Transverse colon (tissue), 4 donors: ENCODE measurements at places on chromosomes 6 and 20. TPM values are rescaled to one million over a fixed set of nuclear protein-coding genes. Genes with fewer than 3 reads are reported as not detected.
A peak's percentile ranks its signal among the peaks of the same experiment; 100 is the strongest.

DNA sequence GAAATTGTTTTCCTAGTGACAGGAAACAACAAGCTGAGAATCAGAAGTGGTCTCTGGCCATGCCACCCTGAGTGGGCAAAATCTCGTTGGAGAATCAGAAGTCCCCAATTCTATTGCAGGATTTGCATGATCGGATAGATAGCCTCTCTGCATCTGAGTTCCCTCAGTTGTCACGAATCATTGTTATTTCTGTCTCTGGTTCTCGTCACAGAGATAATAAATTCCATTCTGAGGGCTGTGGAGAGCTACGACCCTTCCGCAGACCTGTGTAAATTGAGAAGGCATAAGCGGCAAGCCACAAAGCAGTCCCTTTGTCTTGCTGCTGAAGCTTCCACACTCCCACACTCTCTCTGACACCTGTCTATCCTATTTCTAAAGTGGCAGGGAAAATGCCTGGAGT lies 102.4 kb upstream of the CNR1 start:
- H3K36me3 ChIP-seq: no peaks in the 10 kb centered on the region
- no peak overlapping the region for H3K4me3 ChIP-seq
- no peaks in the 10 kb centered on the region for H3K27me3 ChIP-seq

C6orf141 gene
- total RNA-seq: 21.7 TPM

GRCh38 chr6:110198561-110198960 lies 18.3 kb downstream of the CDC40 start:
- H3K36me3 ChIP-seq: no peaks in the 10 kb centered on the region
- peaks cover 5% of the 10 kb centered on the region for H3K4me1 ChIP-seq
- DNase-seq: no peak
- H3K27ac ChIP-seq: no peak overlapping the region
- H3K4me3 ChIP-seq: no peak overlapping the region

DNA sequence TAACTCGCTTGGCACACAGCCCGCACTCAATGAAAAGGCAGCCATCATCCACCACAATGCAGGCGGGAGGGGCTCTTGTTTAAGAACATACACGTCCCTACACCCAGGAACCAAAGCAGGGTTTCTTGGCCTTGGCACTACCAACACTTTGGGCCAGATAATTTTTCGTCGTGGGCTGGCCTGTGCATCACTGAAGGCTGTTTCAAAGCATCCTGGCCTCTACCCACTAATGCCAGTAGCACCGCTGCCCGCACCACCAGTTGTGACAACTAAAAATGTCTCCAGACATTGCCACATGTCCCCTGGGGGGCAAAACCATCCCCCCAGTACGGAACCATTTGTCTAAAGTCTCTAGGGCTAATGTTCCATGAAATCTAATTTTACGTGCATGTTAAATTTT lies 13.0 kb downstream of the UQCC2 start:
- H3K27ac ChIP-seq: no peak overlapping the region
- H3K36me3 ChIP-seq: no peaks in the 10 kb centered on the region
- H3K27me3 ChIP-seq: no peaks in the 10 kb centered on the region
- H3K4me1 ChIP-seq: no peaks in the 10 kb centered on the region

DNA sequence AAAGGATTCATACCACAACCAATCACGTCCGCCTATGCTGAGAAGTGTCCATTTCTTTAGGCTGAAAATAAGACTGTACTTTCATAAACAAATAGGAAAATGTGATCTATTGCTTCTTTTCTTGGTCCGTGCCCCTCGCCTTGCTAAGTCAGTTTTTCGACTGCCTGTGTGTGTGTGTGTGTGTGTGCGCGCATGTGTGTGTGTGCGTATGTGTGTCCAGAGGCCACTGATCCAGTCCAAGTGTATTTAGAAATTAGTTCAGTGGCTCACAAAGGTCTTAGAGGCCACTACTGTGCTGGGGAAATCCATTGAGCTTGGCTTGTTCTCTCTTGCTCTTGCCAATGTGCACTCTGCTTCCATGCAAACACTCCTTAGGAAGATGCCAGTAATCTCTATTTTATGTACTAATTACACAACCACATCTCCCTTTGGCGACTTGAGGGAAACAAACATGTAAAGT lies 50.5 kb downstream of the SLC22A23 start:
- peak overlapping the region; percentile 85 for H3K27ac ChIP-seq
- no peak for DNase-seq
- H3K27me3 ChIP-seq: no peaks in the 10 kb centered on the region

GRCh38 chr6:100267721-100268123 lies 197.0 kb downstream of the SIM1 start:
- no peaks in the 10 kb centered on the region for H3K4me1 ChIP-seq
- no peak overlapping the region for H3K27ac ChIP-seq
- H3K4me3 ChIP-seq: no peak overlapping the region
- no peaks in the 10 kb centered on the region for H3K36me3 ChIP-seq

- H3K4me3 ChIP-seq: no peak overlapping the region
- peaks cover 28% of the 10 kb centered on the region for H3K4me1 ChIP-seq
- H3K27me3 ChIP-seq: no peaks in the 10 kb centered on the region
- H3K27ac ChIP-seq: peak overlapping the region; percentile 88
These were observed 11.7 kb downstream of the PARD6B start for GRCh38 chr20:50743087-50743486.

- H3K4me1 ChIP-seq: no peaks in the 10 kb centered on the region
- no peak overlapping the region for H3K27ac ChIP-seq
- DNase-seq: no peak
These were observed 859.7 kb downstream of the EPHA7 start for GRCh38 chr6:92559611-92560010.

TSBP1 gene
- not detected for total RNA-seq

CNR1 gene
- 6.4 TPM for total RNA-seq

TCP11 gene
- total RNA-seq: not detected
